ENCODE measurements at places on chromosomes 6 and 20.

DNA sequence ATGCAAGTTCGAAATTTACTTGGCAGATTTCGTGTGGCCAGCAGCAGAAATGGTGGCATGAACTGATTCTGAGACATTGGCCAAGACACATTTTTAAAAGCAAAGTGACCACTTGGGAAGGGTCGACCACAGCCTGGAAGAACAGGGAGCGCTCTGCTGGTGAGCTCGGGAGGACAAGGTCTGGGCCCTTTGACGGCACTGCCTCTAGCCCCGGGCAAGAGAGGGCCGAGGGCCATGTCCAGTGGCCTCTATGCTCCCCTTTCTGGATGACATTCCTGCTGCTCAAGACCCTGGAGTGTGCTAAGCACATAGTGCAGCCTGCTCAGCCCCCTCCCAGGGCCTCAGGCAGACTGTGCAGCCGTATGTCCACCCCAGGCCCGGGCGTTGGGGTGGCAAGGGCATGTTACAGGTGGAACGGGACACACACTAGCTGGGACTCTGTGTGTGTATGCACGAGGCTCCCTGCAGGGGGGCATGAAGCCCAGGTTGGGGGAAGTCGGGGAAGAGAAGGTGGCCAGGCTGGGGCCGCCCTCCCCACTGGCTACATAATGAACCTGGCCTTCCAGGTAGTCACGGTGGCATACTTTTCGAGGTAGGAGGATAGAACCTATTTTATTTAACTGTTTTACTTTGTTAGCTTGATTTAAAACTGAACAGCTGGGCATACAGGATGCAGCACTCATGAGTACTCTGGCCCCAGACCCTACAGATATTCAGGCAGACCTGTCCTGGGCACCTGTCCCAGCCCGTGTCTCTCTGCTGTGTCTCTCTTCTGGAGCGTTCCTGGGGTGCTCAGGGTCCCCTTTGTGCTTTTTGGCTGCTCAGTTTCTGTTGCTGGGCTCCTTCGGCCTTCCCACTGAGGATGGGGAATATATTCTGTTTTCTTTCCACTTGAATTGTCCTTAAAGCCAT lies 6.4 kb downstream of the SYNJ2 start:
- no peak for DNase-seq

DNA sequence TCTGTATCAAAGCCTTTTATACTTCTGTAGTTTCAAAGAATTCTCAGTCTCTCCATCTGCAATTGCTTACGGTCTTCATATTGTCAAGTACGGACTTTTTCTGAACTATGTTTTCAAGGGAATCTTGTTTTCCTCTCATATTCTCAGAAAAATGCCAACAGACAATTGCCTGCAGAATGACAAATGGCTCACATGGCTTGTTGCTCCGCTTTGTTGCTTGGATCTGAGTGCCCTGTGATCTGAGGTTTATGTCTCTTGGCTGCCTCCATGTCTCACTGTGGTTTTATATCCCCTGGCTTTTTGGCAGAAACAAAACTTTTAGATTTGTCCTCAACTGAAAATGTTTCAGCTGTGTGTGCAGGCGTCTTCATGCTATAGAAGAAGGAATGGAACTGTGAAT lies 285.4 kb upstream of the CHD6 start:
- no peak for DNase-seq

GRCh38 chr20:63701051-63701328 lies 4.5 kb downstream of the TNFRSF6B start:
- no peak for DNase-seq

DNA sequence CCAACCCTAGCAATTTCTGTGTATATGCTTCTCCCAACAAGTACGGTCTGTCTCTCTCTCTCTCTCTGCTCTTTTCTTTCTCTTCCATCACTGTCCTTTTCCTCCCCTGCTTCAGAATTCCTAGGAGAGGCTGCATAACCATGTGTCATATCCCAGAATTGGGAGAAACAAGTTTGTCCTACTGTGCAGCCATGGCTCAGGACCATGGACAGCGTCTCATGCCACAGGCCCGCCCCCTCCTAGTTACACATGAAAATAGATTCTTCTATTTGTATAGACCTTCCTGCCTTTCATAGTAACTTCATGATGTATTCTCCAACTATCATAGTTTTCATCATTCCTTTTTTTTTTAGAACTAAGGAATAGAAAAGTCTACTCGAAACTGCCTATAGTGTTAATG lies 98.0 kb downstream of the FNDC1 start:
- DNase-seq: no peak

DNA sequence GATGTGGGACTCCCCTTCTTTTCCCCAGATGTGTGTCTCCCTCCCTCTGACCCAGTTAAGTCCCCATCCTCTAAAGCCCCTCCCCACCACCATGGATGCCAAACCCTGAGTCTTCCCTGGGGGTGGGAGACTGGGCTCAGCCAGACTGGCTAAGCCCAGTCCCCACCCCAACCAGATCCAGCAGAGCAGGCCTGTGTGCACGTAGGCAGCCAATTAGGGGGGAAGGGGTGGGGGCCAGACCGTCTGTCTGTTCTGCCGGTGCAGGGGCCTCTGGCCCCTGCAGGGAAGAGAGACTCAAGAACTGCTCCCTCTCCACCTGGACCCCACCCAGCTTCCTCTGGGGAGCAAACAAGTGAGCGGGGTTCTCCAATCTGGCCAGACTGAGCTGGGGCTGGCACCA lies 605 bp downstream of the COX4I2 start:
- DNase-seq: no peak

- DNase-seq: no peak
Observed at GRCh38 chr20:64095927-64096326, 11.4 kb downstream of the NPBWR2 start.

- no peak for DNase-seq
Observed at GRCh38 chr20:44614525-44614924, 32.1 kb downstream of the PKIG start.

- DNase-seq: no peak
Observed at GRCh38 chr6:42898891-42899361, 16.9 kb upstream of the PTCRA start.

GRCh38 chr20:37630166-37630565 lies 63.7 kb upstream of the CTNNBL1 start:
- DNase-seq: no peak

DNA sequence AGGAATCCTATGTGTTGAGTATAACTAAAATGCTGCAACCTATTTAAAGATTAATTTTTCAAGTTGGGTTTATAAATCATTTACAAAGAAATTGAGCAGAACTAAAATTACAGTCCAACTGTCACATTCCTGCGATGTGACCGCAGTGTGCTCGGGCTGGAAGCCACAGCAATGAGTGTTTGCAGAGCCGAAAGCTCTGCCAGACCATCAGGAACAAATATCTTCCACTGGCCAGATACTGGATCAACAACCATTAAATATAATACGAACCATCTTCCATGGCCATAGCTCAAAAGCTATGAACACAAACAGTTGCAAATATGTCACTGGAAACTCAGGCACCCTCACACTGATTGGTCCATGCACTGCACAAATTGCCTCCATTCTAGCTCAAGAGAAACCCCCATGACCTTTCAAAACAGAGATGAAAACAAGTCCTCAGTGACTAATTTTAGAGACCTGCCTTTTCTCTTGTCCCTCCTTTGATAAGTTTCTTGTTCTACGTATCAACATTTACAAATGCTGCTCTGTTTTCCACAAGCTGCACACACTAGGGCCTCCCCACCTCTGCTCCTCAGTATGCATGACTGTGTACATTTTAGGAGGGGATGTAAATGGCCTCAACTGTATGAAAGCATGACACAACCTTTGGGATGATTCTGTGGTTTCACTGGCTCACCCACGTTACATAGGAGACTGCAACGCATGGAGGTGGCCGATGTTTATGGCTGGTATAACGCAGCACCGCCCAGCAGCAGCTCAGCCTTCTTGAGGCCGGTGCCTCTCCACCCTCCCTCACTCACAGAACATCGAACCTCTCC lies 171.7 kb downstream of the WDR27 start:
- DNase-seq: peak; percentile 92

GRCh38 chr20:63979229-63979556 lies 249 bp downstream of the SAMD10 start:
- DNase-seq: no peak

GRCh38 chr6:73747289-73747688 lies 51.3 kb downstream of the CD109 start:
- no peak for DNase-seq

GRCh38 chr6:44024574-44025219 lies 102.6 kb downstream of the MRPL14 start:
- DNase-seq: no peak

DNA sequence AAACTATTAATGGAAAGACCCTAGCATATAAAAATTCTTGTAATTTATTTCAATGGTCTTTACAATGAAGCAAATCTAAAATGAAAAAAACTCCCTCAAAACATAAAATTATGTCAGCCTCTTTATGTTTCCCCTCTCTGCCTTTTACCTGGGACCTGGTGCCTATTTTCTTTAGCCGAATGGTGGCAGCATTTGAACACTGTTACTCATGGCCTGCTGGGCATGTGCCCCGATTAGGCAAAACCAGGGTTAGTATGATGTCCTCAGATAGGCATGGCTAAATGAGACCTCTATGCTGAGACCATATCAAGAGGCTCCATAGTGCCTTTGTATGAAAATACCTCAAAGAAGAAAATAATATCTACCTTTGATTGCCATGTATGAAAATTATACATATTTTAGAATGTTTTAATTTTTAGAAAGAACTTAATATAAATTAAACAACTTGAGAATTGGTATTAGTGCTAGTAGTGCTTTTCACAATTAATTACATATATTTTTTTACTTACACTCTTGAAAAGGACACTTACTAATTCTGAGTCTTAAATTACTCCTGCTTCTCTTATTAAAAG lies 22.5 kb upstream of the C6orf58 start:
- DNase-seq: no peak

- DNase-seq: no peak
Observed at GRCh38 chr6:22399693-22400092, 102.9 kb upstream of the PRL start.

- peak; percentile 37 for DNase-seq
Observed at GRCh38 chr20:58048096-58048702, 180.3 kb downstream of the ANKRD60 start.

DNA sequence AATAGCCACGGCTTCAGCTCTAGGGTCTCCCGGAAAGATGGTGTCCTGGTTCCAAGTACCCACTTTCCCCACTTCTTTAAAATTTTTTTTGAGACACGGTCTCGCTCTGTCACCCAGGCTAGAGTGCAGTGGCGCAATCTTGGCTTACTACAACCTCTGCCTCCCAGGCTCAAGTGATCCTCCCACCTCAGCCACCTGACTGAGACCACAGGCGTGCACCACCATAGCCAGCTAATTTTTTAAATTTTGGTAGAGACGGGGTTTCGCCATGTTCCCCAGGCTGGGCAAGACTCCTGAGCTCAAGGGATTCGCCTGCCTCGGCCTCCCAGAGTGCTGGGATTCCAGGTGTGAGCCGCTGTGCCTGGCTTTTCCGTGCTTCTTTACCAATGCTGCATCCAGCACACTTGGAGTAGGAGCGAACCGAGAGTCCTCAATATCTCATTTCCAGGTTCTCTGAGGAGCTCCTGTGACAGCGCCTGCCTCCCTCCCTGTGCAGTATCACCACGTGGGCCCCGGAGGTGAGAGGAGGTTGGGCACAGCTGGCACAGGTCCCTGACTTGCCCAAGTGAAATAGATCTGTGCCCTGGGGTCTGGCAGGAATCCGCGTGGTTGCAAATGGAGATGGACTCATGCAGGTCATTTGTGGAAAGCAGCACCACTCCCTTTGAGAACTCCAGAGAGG lies 37.3 kb downstream of the EZR start:
- no peak for DNase-seq

DNA sequence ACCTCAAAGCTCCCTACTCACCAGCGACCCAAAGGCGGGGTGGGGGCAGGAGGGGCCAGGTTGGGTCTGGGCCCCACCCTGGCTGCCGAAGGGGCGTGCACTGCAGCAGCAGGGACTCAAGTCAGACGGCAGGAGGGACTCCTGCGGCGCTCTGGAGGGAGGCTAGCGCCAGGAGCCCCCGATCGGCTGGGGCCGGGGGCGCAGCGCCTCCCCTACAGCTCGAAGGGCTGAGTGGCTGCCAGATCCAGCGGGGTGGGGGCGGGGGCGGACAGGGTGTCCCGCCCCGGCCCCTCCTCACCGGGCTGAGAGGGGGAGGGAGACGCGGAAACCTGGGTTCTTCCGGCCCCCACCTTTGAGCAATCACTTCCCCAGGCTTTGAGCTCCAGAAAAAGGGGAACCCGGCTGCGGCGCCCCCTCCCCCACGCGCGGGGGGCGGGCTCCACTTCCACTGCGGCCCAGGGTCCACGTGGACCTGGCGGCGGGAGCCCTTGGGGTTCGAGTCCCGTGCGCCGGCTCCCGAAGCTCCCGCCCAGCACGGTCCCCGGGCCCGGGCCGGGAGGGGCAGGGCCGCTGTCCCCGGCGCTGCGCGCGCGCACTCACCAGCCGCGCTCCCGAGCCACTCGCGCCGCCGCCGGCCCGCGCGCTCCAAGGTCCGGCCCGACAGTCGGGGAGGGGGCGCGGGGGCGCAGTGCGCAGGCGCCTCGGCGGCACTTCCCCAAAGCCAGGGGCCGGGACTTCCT lies at the start of gene RGS19:
Gene RGS19, minus strand, starts transcription at position 246 of the 740 bp plus-strand sequence. CDS start 2,632 bp downstream, outside the sequence.
- peak; percentile 29 for DNase-seq

GRCh38 chr6:128209771-128210170 lies 308.9 kb upstream of the THEMIS start:
- DNase-seq: no peak

DNA sequence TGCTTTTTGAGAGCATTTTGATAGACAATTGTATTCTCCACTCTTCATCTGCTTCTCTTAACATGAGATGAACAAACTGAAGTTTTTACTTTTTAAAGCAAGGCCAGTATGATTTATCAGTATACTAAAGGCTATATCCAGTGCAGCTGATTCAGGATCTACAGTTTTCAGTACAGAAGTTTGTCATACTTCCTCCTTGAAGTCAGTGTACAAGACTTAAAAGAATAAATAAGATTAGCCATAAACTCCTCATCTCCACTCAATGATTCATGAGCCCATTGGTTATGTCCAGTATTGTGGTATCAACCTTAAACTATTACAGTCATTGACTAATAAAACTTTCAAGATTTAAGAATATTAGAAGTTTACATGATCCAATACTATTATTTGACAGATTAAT lies 374.8 kb upstream of the EPHA7 start:
- DNase-seq: no peak

DNA sequence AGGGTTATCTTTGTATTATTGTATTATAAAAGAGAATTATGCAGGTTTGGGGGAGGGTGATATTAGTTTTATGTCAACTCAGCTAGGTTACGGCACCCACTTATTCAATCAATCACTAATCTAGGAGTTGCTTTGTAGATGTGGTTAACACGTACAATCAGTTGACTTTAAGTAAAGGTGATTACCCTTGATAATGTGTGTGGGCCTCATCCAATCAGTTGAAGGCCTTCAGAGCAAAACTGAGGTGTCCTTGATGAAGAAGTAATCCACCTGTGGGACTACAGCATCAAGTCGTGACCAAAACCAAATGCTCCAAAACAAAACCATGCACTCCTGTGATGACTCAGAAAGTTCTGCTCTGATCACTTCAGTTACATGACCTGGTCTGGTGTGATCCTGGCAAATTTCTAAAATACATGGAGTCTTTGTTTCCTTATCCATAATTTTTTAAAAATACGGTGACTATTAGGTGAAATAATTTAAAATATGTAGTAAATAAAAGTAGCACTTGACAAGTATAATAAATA lies 114.1 kb downstream of the IYD start:
- no peak for DNase-seq

GRCh38 chr6:108948181-108948661 lies 100.0 kb downstream of the ARMC2 start:
- no peak for DNase-seq

GRCh38 chr6:6875818-6876470 lies 231.8 kb upstream of the RREB1 start:
- DNase-seq: peak; percentile 71

GRCh38 chr6:169073311-169073710 lies 180.3 kb downstream of the THBS2 start:
- peak; percentile 63 for DNase-seq

- no peak for DNase-seq
Observed at GRCh38 chr6:158222066-158222465, 53.9 kb downstream of the GTF2H5 start.

Data from fibroblast of skin of left quadriceps (primary cell).